Natural killer cell treated with Interleukin-12 subunit alpha and Interleukin-12 subunit beta and Interleukin-15 and Interleukin-18, amount 100 ng/mL, for 72 hours (primary cell): ENCODE measurements at places on chromosomes 1 and 21. TPM values are rescaled to one million over a fixed set of nuclear protein-coding genes. Genes with fewer than 3 reads are reported as not detected.

The EDARADD gene
- total RNA-seq = 1.9 TPM

The KRTAP24-1 gene
- not detected for total RNA-seq

The PRAMEF10 gene
- not detected for total RNA-seq

The DENND2C gene
- 0.81 TPM for total RNA-seq

The NPHS2 gene
- total RNA-seq = not detected

The VCAM1 gene
- total RNA-seq = 31.5 TPM

The KCNJ9 gene
- not detected for total RNA-seq

The RIMS3 gene
- 0.62 TPM for total RNA-seq

The MIXL1 gene
- total RNA-seq = not detected

The CENPF gene
- 56.7 TPM for total RNA-seq

The NR1I3 gene
- total RNA-seq = not detected

The ENAH gene
- 0.52 TPM for total RNA-seq

The MROH7 gene
- total RNA-seq = 0.84 TPM
